ENCODE measurements at places on chromosomes 7 and 10.
A peak's percentile ranks its signal among the peaks of the same experiment; 100 is the strongest.

DNA sequence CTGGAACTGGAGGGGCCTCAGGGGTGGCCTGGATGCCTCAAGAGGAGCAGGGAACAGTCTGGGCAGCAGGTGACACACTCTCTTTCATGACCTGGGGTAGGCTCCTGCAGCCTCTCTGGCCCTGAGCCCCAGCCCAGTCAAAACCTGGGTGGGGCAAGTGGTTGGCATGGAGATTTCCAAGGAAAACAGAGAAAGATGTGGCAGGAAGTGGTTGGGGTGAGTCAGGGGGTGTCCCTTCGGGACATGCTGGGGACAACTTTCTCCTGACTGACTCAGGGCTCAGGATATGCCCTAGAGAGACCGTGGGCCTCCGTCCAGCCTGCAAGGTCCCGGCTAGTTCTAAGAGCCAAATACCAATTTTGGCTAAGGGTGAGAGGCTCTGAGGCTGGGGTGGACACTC, 2.9 kb downstream of the AQP1 start:
- DNase-seq: no peak

DNA sequence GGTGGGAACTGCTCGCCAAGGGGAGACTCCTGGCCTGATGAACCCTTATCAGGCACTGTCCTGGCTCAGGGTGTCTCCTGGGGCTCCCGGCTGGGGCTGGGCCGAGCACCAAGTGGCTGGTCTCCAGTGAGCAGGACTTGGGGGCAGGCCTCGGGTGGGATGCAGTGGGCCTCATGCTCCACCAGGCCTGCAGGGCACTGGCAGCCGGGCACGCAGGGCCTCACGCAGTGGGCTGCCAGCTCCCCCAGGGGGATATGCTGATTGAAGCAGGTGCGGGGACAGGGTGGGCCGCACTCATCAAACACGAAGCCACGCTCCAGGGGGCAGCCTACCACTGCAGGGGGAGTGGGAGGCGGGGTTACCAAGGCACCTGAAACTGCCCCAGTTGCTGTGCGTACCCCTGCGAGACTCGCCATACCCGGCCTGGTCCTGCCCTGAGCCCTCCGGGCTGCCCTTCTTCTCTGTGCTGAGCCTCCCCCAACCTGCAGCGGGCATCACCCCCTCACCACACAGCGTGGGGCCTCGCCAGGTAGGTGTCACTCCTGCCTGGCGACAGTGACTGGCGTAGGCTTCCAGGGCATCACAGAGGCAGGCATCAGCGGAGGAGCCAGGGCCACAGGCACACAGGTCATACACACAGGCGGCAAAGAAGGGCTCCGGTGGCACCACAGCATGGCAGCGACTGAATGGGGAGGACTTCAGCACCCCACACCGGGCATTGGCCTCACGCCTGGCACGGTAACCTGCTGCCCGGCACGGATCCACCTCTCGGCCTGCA, 14.5 kb downstream of the ATP6V1F start:
- no peak for DNase-seq

DNA sequence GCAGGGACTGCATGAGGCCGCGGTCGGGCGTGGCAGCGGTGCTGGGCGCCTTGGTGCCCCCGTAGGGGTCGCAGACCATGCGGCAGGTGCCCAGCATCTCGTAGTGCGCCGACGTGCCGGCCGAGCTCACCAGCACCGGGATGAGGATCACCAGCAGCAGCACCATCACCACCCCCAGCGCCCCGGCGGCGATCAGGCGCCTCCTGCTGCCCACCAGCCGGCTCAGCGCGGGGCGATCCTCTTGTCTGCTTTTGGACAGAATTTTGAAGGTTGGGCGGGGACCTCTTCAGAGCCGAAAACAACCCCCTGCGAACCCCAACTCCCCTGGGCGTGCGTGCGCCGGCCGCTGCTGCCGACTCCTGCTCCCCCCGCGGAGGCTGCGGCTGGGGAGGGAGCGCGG, 779 bp downstream of the C1QL3 start:
- no peak for DNase-seq

DNA sequence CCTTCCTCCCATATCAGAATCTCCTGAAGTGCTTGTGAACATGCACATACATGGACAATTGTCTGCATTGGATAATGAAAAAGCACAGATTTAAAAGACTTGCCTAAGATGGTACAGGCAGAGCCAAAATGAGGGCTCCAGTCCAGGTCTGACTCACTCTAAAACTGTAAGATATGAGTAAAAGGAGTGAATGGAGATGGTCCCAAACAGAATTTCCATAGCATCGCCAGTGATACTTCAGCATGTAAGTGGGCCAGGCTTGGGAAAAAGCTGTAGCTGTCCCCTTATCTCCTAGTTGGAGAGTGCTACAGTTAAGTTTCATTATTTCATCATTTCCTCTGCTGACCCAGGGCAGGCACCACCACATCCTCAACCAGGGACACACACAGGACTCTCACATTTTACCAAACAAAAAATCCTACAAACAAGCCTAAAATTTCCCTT, 26.4 kb upstream of the IL6 start:
- DNase-seq: no peak

DNA sequence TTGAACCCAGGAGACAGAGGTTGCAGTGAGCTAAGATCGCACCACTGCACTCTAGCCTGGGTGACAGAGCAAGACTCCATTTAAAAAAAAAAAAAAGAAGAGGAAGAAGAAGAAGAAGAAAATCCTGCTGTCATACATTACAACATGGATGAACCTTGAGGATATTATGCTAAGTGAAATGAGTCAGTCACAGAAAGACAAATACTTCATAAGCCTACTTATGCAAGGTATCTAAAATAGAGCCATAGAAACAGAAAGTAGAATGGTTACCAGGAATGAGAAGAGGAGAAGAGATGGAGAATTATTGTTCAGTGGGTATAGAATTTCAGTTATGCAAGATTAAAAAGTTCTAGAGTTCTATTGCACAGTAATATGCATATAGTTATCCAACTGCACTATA, 466.5 kb downstream of the PLXNA4 start:
- no peak for DNase-seq

DNA sequence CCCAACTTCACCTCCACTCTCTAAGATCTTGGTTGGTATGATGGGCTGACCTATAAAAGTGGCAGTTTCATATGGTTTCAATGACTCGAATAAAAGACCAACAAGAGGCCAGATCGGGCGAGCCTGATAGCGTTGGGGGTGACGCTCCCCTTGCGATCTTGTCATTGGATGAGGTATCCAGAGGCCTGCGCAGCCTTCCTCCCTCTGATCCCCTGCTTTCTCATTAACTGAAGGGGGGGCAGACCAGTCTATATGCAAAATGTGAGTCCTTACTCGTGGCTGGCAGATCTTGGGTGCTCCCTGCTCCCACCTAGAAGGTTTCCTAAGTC, 937 bp upstream of the COBL start:
- DNase-seq: no peak

GRCh38 chr10:6612371-6612770, 32.3 kb upstream of the PRKCQ start:
- no peak for DNase-seq

GRCh38 chr7:98284335-98285036, 3.0 kb downstream of the BRI3 start:
- peak; percentile 44 for DNase-seq

- no peak for DNase-seq
Observed at GRCh38 chr7:69245646-69246045, 352.6 kb upstream of the AUTS2 start.

DNA sequence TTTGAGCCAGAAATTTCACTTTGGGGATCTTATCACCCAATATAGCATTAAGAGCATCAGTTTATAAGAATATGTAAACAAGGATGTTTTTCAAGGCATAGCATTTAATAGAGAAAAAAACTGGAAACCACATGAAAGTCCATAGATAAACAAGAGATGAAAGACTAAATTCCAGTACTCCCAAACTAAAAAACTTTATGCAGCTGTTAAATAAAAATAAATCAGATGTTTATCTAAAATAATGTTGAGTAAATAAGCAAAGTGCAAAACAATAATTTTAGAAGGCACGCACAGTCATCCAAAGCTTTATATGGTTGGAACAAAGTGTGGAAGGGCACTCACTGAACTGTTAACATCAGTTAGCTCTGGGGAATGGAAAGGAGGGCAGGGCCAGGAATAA, 21.0 kb downstream of the RNLS start:
- no peak for DNase-seq

DNA sequence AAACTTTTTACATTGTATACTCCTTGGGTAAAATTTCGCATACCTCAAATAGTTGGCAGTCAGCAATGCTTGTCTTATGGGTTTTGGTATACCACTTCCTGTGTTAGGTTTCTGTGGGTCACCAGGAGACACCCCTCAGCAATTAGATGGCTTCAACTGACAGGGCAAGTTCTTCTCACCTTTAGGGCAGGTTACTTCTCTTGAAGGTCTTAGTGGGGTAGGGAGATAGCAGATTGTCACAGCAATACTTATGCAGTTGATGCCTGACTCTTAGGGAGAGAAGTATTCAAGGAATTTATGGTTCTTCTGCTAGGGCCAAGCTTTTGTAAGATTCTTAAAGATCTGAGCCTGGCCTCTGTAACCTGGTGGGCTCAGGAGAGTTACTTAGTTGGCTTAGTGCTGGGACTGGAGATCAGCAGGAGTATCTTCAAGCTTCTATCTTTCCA, 42.9 kb downstream of the MKLN1 start:
- DNase-seq: no peak

DNA sequence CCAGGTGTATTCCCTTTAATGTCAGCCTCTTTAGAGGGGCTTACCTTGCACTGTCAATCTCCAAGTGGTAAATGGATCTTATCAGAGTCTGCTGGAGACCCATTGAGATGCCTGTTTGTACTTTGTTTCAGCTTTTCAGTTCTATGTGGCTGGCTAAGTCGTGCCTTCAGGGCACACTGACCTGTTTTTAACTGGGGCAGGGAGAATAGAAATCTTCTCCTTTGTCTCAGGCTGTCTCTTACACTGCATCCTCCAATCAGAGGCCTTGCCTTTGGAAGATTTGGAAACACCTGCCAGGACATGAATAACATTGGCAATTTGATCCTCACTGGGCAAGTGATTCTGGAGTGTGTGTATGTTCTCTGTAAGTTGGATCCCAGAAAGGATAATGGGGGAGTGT, 65.0 kb downstream of the POU6F2 start:
- no peak for DNase-seq

DNA sequence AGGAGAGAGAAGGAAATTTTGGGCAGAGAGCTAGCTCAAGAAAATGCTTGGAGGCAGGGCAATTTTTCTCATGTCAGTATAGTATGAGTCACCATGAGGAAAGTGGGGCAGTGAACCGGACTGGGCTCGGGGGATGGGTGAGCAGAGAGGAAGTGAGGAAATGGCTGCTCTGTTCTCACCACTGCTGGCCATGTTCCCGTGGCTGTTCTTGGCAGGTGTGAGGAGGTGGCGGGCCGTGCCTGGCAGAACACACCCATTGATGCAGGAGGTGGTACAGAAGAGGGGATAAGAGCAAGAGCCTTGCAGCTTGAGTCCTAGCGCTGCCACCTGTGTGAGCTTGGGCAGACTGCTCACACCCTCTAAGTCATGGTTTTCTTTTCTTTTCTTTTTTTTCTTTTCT, 304.4 kb upstream of the LYZL1 start:
- peak; percentile 9 for DNase-seq

GRCh38 chr7:129569811-129570215, 41.7 kb upstream of the NRF1 start:
- no peak for DNase-seq

- DNase-seq: no peak
Observed at GRCh38 chr7:117129521-117129955, 176.2 kb downstream of the ST7 start.

DNA sequence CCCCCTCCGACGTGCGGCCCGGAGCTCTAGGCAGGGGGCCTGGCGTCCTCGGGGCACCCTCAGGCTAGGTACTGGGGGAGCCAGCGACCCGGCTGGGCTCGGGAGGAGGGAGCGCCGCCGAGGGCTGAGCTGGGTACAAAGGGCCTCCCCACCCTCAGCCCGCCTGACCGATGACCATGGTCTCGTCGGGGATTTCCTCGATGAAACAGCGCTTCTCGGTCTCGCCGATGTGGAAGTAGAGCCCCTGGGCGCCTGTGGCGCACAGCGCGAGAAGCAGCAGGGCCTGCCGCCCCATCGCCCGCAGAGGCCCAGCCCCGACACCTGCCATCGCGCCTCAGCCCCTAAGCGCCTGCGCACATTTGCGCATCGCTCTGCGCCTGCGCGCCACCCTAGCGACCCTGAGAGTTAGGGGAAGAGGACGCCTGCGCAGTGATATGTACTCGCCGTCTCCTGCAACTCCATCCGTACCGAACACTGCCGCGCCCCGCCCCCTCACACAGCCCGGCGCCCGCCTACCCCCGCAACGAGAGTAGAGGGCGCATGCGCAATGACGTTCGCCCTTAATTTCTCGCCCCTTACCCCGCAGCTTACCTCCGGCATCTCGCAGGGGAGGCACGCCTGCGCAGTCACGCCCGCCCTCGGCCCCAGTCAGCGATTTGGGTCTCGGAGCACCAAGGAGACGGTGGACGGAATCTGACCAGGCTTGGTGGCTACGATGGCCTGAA, at the start of gene TMED4:
Gene TMED4, minus strand, starts transcription at position 353 of the 725 bp plus-strand sequence. Its CDS starts 25 bp downstream, at position 328.
- DNase-seq: peak; percentile 99

DNA sequence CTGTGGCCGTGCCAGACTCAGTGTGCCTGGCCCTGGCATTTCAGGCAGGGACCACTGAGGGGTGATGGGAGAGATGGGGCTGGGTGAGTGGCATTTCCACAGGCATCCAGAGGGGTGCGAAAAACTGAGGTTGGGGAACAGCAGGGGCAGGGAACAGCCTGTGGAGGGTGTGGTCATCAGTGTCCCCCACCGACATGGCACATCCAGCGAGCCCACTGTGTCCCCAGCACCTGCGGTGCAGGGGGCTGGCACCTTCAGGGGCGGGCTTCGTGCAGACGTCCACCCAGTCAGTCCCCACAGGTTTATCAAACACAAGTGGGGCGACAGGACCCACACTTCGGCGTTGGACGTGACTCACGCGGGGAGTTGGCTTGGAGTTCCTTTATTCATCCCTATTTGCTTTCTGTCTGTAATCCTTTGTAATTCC, 14.8 kb downstream of the CUX1 start:
- DNase-seq: no peak

DNA sequence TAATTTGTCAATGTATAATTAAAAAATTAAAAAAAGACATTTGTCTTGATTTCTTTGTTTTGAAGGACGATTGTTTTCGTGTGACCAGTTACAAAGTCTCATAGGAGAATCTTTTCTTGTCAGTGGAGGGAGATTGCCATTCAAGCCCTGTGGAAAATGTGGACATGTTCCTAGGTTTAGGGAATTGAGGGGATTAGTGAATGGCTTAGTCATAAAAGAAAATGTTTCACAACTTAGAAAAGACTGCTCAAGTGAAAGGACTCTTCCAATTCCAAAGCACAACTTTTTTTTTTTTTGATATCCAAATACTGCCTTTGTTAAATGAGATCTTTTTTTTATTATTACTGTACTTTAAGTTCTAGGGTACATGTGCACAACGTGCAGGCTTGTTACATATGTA, 140.7 kb upstream of the HABP2 start:
- no peak for DNase-seq

GRCh38 chr10:47165711-47166404, 134.1 kb upstream of the GDF10 start:
- peak; percentile 13 for DNase-seq

- no peak for DNase-seq
Observed at GRCh38 chr7:21253740-21254687, 173.9 kb upstream of the SP4 start.

- no peak for DNase-seq
Observed at GRCh38 chr10:79238158-79238520, 109.1 kb upstream of the PPIF start.

All from C1 segment of cervical spinal cord (tissue), 14 donors.